HepG2 (cell line): ENCODE measurements at places on chromosomes 12 and 14. TPM values are rescaled to one million over a fixed set of nuclear protein-coding genes. Genes with fewer than 3 reads are reported as not detected.

The CATSPERB gene
- total RNA-seq = not detected in 2 replicates

The KLRF1 gene
- not detected in 2 replicates for total RNA-seq

The PXN gene
- 13.6 and 14.2 TPM in 2 replicates for total RNA-seq

The DPPA3 gene
- not detected in 2 replicates for total RNA-seq

The SLC24A4 gene
- total RNA-seq = not detected in 2 replicates

The SYCP3 gene
- not detected in 2 replicates for total RNA-seq

The PMCH gene
- total RNA-seq = not detected in 2 replicates

The CCDC88C gene
- total RNA-seq = 10.4 and 11.7 TPM in 2 replicates

The KCNMB4 gene
- 0.84 and 1.7 TPM in 2 replicates for total RNA-seq

The PLCZ1 gene
- total RNA-seq = not detected in 2 replicates

The PIP4K2C gene
- 23.6 and 26.4 TPM in 2 replicates for total RNA-seq
